CD8-positive, alpha-beta memory T cell (primary cell): ENCODE measurements at places on chromosomes 16 and 17. TPM values are rescaled to one million over a fixed set of nuclear protein-coding genes. Genes with fewer than 3 reads are reported as not detected.
A peak's percentile ranks its signal among the peaks of the same experiment; 100 is the strongest.

GRCh38 chr17:1830288-1830687, 483 bp downstream of the RPA1 start:
- no peak for DNase-seq

GRCh38 chr16:3106205-3106928, 6.0 kb upstream of the ZNF205 start:
- DNase-seq: peak; percentile 87

GRCh38 chr16:88924834-88925539, 52.0 kb downstream of the CBFA2T3 start:
- no peak for DNase-seq

- no peak for DNase-seq
These were observed 10.2 kb upstream of the ZNF18 start for GRCh38 chr17:12007466-12007865.

DNA sequence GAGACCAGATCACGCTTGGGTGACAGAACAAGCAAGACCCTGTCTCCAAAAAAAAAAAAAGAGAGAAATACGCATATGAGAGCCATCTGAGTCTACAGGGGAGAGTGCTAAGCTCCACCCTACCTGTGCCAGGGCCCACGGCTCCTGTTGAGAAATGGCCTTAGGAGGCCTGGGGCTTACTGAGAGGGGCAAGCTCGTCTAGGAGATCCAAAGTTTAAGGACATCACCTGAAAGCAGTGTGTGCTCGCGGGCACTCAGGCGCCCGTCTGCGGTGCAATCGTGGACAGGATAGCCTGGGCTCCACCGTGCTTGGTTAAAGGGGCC, 14.5 kb upstream of the BAIAP2 start:
- no peak for DNase-seq

Gene USP43
- total RNA-seq: 0.22 TPM

Gene SPECC1
- 12.5 TPM for total RNA-seq

Gene KPNA2
- total RNA-seq: 223 TPM

DNA sequence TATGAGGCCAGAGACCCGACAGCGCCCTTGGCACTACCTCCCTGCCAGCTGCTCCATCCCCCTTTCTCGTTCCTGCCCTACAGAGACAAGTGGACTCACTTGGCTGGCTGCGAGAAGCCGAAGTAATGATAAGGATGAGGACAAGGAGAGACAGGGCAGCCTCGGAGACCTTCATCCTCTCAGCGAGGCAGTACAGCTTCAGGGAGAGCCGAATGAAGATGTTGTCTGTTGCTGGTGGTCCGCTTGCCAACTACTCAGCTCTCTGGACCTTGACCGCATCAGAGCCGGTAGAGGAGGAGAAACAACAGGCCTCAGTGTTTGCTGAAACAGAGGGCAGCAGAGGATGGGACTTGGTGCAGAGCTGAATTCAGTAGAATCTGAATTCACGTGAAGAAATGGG, at the start of gene CCL16:
Gene CCL16, minus strand, starts transcription at position 252 of the 400 bp plus-strand sequence. Its CDS starts 77 bp downstream, at position 175.
- DNase-seq: no peak

Gene CCDC78
- 9.8 TPM for total RNA-seq
